ENCODE measurements at places on chromosomes 7 and 10.

DNA sequence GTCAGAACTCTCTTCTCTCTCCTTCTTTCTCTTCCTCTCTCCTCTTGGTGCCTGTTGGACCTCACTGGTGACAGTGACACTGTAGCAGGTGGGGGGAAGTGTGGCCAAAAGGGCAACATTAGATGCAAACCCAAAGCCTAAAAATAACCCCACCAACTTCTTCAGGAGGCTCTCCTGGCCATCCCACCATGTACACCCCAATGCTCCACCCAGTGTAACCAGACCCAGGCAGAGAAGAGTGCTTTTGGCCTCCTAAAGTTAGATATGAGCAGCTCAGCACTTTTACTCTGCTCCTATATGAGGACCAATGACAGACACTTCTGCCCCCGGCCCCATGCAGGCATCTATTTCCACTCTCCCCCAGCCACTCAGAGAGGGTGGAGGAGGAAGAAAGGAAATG, 5.5 kb downstream of the MYOZ1 start:
- DNase-seq = no peak

- DNase-seq = no peak
These were observed 215.7 kb downstream of the HTR7 start for GRCh38 chr10:90642136-90642535.

DNA sequence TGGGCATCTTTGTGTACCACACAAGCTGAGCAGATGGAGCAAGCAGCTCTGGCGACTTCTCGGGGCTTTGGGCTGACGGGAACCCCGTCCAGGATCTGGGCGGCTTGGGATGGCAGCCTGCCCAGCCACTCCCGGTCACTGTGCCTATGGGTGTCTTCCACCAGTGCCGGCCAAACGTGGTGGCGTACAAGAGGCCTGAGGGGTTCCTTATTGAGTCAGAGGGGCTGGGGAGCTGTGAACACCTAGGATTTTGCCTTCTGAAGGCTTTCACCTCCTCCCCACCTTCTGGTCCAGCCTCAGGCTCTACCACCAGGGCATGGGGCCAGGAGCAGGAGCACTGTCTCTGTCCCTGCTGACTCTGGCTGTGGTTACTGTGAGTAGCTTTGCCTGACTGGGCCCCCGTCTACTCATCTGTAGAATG, 71.8 kb upstream of the PPIF start:
- no peak for DNase-seq

GRCh38 chr10:34581801-34582532, 233.1 kb downstream of the PARD3 start:
- DNase-seq = peak; percentile 89

- no peak for DNase-seq
These were observed 143.8 kb upstream of the PCLO start for GRCh38 chr7:83306502-83306901.

GRCh38 chr10:12844811-12845483, 156.6 kb downstream of the CCDC3 start:
- peak; percentile 81 for DNase-seq

- DNase-seq = no peak
These were observed 329 bp downstream of the NOLC1 start for GRCh38 chr10:102152545-102152890.

DNA sequence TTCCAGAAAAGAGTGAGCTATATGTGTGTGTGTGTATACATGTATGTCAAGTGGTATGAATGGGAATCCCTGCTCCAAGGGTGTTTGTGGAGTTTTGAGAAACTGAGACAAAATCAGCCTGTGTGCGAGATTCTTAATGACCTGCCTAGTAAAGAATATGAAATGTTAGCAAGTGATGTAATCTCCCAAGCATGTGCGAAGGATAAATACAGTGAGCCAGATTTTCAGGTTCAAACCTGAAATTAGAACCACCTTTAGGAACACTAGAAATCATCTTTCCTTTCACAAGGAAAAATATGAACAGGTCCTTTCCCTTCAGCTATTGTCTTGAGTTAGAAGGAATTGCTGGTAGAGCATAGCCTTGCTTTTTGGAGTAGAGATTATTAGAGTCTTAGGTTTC, 457.6 kb downstream of the LRMDA start:
- no peak for DNase-seq

- no peak for DNase-seq
These were observed 89.8 kb upstream of the TMEM72 start for GRCh38 chr10:44821290-44821689.

DNA sequence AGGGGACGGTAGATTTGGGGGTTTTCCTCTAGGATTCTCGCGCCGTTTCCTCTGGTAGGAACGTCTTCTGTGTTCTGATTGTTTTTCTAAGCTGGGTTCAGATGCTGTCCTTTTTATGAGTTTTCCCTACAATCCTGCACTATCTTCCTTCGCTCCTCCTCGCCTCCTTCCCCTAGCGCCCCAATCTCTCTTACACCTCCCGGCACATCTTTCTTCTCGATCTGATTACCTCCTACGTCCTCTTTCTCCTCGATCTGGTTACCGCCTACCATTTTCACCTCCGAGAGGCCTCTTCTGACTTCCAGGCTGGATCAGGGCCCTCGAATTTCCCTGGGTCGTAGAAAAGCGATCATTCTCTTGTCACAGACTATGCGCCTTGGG, 413 bp downstream of the BUD31 start:
- DNase-seq = no peak

- DNase-seq = no peak
These were observed 6.5 kb downstream of the AKR1B1 start for GRCh38 chr7:134452419-134452838.

DNA sequence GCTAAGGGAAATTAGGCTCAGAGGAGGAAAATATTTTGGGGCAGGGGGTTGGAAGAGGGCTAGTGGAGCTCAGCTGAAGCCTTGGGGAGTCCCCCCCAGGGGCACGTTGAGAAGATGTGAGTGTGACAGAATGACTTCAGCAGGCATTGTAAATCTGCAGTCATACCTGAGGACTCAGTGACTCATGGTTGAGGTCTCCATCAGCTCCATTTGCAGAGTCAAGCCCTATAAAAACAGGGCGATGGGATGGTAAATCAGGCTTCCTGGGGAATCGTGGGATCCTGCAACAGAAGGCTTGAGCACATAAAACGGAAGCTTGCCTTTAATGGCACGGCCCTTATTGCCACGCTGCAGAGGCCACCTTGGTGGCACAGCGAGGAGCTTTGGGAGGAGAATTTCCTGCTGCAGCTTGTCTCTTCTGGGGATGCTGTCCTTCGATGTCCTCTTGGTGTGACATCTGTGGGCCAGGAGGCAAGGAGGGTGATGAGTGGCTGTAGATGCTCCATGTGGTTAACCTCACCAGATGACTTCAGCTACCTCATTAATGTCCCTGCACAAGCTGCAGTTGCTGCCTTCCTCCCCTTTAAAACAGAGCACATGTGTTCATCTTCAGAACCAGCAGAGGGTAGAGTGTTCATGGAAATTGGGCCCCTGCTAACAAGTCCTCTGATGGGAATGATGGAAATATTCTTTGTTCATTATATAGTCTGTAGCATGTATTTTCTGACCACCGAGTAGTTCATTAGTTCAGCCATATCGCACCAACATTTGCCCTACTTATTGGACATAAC, 285.9 kb downstream of the LRMDA start:
- no peak for DNase-seq

DNA sequence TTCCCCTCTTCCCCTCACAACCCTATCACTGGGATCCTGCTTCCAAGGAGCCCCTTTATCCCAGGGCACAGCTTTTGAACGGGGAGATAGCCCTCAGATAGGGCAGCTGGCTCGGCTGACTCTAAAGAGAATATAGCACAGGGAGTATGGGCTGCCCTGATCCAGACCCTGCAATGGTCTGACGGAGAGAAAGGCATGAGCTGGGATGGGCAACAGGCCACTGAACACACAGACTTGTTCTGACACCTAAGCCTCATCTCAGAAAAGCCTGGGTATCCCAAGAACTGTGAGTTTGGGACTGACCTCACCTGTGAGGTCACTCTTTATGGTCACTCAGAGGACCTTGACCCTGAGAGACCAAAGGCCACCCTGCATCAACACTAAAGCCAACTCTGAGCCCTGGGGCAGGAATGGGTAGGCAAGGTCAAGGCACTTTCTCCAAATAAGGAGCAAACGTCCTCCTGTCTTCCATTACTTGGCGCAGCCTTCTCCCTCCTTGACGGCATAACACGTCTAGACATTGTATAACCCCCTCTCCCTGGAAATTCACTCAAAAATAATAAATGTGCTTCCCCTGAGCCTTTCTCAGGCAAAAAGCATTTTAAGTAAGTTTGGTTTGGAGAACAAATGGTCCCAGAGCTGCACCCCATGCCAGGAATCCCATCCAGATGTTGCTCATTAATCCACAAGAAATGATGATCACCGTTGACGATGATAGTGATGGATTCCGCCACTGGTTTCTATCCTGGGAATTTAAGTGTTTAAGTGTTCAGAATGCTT, 8.2 kb upstream of the LRRC18 start:
- no peak for DNase-seq

DNA sequence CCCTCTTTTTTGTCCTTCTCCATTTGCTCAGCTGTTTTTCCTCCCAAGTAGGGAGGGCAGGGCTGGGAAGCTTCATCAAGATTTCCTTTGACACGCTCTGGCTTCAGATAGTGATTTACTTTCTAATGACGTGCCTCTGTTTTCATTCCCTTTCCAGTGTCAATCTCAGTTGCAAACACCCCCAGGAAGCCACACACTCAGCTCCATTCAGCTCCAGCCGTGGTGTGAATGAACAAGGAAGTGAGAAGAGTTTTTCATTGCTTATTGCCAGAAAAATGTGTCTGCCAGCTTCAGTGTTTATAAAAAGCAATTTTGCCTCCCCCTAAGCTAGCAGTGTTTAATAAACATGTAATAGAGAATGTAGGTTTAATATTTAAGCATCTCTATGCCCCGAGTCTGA, 108.7 kb upstream of the DPP6 start:
- no peak for DNase-seq

DNA sequence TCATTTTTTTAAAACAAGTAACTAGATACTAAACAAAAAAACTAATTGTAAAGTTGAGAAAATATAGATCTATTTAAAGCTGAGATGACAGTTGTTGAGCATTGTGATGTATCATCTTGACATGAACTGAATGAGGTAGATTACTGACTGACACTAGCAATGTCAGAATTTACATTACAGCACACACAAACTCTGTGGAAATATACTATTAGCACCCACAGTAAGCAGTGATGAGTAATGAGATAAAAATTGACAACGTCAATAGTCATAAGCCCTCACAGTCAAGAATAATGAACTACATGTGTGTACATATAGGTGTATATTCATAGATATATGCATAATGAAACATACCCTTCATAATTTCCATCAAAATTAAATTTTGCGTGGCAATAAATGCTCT, 368.4 kb downstream of the TFEC start:
- DNase-seq = peak; percentile 34

- no peak for DNase-seq
These were observed 10.3 kb downstream of the ZMIZ1 start for GRCh38 chr10:79079054-79079397.

DNA sequence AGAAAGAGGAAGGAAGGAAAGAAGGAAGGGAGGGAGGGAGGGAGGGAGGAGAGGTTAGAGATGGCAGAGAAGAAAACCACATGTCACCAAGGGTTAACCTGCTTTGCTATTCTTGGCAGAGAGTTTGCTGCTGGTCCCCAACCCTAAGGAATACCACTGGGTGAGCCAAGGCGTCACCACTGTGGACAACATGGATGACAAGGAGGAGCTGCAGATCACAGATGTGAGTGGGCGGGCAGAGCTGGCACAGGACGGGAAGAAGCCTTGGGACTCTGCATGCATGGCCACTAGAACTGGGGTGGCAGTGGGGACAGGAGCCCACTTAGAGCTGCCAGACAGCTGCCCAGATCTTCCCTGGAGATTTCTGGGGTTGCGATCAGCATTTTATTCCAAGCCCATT, 17.2 kb upstream of the MYH16 start:
- DNase-seq = no peak

- no peak for DNase-seq
These were observed 1005.8 kb upstream of the C7orf33 start for GRCh38 chr7:147584771-147585193.

DNA sequence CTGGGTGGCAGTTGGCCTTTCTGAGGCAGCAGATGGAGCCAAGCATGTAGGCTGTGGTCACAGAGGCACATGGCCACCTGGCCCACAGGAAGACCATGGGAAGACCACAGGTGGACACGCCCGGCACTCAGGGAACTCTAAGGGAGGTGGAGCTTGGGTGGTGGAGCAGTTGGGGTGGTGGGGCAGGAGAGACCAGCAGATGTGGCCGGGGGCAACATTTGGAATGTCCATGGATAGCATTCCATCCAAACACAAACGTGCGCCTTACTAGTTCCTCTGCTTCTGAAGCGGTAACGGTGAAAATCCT, 290.9 kb downstream of the PTPRN2 start:
- no peak for DNase-seq

DNA sequence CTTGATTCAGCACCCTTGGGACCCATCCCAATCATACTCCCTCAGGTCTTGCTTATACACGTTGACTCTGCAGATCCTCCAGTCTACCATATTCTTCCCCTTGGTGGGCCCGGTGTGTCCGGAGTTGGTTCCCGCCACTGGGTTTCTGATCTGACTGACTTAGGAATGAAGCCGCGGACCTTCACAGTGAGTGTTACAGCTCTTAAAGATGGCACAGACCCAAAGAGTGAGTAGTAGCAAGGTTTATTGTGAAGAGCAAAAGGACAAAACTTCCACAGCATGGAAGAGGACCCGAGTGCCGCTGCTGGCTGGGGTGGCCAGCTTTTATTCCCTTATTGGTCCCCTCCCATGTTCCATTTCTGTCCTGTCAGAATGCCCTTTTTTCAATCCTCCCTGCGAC, 5.9 kb upstream of the GDF10 start:
- no peak for DNase-seq

GRCh38 chr7:10146271-10146670, 827.4 kb upstream of the PHF14 start:
- DNase-seq = no peak

Measured in HT1080 (cell line).